Left ventricle myocardium inferior (tissue), 1 donor: ENCODE measurements at places on chromosomes 13 and 19.

GRCh38 chr13:112963641-112964040 lies 5.4 kb upstream of the MCF2L start:
- no peak for DNase-seq

- no peak for DNase-seq
Measured at GRCh38 chr13:25770601-25771000, 281.2 kb downstream of the SHISA2 start.

DNA sequence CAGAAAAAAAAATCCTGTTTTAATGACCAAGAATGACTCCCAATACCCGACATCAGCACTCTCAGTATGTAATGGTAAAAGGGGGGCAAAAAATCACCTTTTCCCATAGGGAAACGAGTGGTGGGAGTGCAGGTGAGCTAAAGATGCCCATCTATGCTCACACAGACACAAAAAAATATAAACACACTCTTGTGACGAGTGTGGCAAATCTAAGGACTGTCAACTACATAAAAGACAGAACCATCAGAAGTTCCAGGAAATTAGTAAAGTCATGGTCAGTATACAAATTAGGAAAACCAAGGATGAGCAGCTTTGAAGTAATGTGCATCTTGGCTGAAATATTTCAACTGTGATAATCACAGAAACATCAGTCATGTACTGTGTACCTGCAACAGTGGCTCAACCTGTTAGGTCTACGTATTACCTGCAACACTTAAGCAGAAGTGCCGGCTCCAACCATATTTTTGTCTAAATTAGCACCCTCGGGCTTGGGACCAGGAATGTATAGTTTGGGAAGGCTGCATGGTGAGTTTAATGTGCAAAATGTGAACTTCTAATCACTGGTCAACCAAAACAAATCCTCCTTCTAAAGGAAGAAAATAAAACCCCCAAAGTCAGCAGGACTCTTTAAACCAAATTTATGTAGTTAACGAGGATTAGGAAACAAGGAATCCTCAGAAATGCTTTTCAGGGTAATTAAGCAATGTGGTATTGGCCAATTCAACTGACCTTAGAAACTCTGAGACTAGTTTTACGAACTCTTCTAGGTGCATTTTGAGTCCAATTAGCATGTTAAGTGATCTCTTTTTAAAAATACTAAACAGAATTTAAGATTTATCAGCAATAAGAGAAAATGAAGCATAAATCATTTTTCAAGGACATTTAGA lies 24.3 kb downstream of the ANKRD10 start:
- no peak for DNase-seq

DNA sequence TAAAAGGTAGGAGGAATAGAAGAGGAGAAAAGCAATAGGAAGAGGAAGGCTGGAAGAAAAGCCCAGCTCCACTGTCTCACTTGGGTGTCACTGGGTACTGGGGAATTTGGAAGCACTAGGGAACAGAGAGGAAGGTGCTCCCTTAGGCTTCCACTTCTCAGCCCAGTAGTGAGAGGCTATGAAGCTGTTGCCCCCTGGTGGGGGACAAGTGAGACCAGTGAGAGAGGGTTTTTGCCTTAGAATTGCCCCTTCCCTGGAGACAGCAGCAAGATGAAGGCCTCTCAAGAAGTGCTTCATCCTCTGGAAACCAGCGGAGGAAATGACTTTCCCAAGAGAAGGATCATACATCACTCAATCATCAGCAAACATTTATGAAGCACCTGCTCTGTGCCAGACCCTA lies 4.7 kb upstream of the ZNF606 start:
- DNase-seq, result no peak

GRCh38 chr19:16073481-16073880 lies 2.8 kb upstream of the TPM4 start:
- DNase-seq, result no peak

GRCh38 chr13:51221674-51222036 lies 543 bp upstream of the FAM124A start:
- no peak for DNase-seq

DNA sequence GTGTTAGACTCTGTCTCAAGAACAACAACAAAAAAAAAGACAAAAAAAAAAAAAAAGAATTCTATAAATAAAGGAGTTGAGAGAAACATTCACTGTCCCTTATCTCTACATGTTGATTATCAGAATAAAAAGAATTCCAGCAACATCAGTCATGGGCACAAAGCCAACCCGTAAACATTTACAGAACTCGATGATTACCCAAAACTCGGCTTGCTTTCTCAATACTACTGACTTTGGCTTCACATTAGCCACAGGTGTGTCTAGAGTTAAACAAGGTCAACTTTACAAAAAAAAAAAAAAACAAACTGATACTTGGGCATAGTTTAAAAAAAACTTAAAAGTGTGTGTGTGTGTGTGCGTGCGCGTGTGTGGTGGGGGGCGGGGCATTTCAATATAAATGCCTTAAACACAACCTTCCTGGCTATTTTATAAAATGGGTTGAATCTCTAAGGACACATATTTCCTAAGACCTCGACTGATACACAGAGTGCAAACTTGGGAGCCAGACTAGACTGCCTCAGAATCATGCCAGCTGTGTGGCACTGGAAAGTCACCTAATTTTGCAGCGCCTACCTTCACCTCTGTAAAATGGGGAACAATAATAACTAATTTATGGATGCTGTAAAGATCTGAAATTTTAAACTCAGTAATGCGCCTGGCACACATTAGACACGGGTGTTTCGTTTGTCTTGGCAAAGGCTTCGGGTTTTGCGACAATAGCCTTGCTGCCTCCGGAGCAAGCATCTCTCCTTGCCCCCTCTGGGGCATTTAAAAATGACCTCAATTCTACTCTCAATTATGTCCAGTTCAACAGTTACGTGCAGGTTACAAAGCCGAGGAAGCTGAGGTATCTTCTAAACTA lies 922 bp downstream of the EBPL start:
- DNase-seq, result no peak

DNA sequence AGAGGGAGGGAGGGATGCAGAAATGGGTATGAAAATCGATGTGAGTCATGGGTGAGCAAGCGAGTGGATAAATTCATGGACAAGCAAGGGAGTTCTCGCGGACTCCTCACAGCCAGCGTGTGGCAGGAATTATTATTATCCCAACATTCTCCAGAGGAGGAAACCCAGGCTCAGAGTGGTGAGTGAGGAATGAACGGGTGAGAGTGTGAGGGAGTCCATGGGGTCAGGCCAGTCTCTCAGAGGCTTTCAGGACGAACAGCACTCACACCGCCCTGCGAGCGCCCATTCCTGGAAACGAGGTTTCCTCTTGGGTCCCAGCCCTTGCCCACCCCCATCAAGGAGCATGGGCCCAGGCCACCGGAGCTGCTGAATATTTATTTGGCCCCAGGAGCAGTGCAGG lies 6.3 kb upstream of the DNAAF3 start:
- no peak for DNase-seq
